GM03348 (cell line): ENCODE measurements at places on chromosomes 16 and 17.

GRCh38 chr17:32970281-32970680, 21.4 kb upstream of the SPACA3 start:
- peak; percentile 41 for DNase-seq

DNA sequence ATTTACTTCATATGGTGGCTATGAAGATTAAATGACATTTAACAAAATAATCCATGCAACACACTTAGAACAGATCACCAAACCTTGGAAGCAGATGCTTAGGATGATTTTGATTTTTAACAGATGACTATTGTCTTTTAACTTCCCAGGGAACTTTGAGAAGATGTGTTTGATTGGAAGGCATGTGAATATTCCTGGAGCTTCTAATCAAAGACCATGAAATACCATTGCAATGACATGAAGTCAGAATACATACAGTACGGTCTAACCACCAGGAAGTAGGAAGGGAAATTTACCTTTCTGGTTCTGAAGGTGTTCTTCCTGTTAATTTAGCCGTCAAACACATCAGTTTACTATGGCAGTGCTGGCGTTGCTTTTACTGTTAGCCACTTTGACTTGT, 414.9 kb downstream of the TMEM114 start:
- no peak for DNase-seq

GRCh38 chr17:78661093-78661770, 84.0 kb upstream of the DNAH17 start:
- DNase-seq: no peak

GRCh38 chr16:3458852-3459361, 15.4 kb downstream of the NAA60 start:
- peak; percentile 39 for DNase-seq

GRCh38 chr16:63808730-63809129, 1313.1 kb downstream of the CDH11 start:
- DNase-seq: no peak

- DNase-seq: peak; percentile 90
Observed at GRCh38 chr17:27384261-27384701, 72.0 kb upstream of the KSR1 start.

GRCh38 chr17:77254951-77255825, 114.4 kb downstream of the SEC14L1 start:
- DNase-seq: peak; percentile 91

- peak; percentile 67 for DNase-seq
Observed at GRCh38 chr16:14337303-14338191, 266.4 kb downstream of the MRTFB start.

DNA sequence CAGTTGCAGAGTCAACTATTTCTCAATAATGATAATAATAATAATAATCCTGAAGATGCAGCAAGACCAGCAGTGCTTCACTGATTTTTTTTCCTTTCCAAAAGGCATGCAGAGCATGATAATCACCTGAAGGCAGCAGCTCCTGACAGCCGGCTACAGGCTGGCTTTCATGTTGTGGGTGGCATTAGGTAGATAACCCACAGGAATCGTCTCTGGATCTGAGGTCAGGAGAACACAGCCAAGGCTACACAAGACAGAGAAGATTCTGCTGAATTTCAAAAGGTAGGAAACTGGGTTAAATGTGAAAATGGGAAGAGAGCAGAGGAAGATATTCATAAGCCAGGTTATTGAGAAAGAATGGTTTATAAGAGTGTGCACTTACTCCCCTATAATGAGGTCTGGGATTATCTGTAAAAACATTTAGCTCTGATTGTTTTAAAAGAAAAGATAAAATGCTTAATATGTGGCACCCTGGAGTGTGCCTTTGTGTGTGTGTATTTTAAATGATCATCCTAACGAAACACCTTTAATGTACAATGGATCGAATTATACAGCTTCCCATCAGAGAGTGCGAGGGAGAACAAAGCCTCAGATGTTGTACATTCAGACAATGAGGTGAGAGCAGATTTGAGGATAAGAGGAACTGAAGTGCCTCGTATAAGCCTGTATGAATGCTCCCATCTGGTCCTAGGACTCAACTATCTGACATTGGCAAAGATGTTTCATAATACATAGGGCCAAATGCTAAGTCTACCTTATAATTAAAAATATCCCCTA, 273.1 kb downstream of the PHKB start:
- DNase-seq: no peak

DNA sequence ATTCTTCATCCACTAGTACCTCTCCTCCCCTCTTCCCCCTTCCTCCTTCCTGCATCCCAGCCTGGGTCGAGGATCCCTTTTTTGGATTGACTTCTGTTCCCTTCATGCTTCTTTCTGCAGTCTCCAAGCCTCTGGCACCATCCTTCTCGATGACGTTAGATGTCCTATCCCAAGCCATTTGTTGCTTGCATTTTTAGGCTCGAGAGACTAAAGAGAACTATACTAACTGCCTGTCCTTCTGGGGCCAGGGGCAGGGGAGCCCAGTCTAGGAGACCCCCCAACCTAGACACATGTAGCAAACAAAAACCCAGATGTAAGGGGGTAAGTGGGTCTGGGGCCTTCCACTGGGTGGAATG, 23.9 kb downstream of the UNK start:
- no peak for DNase-seq

- no peak for DNase-seq
Observed at GRCh38 chr17:2058586-2059546, 4.0 kb downstream of the HIC1 start.

- peak; percentile 91 for DNase-seq
Observed at GRCh38 chr17:82414548-82415281, 3.4 kb upstream of the HEXD start.

- DNase-seq: no peak
Observed at GRCh38 chr17:21357696-21358656, 18.2 kb upstream of the KCNJ12 start.

DNA sequence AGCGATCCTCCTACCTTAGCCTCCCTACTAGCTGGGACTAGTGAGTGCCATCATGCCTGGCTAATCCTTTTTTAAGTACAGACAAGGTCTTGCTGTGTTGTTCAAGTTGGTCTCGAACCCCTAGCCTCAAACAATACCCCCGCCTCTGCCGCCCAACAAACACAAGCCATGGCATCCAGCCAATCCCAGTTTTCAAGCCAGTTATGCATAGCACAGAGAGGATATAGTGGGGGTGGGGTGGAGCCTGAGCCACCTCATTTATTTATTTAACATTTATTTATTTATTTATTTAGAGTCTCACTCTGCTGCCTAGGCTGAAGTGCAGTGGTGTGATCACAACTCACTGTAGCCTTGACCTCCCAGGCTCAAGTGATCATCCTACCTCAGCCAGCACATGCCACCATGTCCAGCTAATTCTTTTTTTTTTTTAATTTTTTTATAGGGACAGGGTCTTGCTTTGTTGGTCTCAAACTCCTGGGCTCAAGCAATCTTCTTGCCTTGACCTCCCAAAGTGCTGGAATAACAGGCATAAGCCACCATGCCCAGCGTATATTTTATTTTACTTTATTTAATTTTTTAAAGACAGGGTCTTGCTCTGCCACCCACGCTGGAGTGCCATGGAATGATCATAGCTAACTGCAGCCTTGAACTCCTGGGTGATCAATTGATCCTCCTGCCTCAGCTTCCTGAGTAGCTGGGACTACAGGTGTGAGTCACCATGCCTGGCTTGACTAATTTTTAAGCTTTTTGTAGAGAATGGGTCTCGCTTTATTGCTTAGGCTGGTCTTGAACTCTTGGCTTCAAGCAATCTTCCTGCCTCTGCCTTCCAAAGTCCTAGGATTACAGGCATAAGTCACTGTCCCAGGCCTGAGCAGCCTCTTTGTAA, 26.2 kb upstream of the KLHL11 start:
- no peak for DNase-seq

- DNase-seq: peak; percentile 58
Observed at GRCh38 chr17:2172999-2173398, 118.1 kb downstream of the HIC1 start.

- no peak for DNase-seq
Observed at GRCh38 chr17:44390250-44390870, 911 bp upstream of the ITGA2B start.

DNA sequence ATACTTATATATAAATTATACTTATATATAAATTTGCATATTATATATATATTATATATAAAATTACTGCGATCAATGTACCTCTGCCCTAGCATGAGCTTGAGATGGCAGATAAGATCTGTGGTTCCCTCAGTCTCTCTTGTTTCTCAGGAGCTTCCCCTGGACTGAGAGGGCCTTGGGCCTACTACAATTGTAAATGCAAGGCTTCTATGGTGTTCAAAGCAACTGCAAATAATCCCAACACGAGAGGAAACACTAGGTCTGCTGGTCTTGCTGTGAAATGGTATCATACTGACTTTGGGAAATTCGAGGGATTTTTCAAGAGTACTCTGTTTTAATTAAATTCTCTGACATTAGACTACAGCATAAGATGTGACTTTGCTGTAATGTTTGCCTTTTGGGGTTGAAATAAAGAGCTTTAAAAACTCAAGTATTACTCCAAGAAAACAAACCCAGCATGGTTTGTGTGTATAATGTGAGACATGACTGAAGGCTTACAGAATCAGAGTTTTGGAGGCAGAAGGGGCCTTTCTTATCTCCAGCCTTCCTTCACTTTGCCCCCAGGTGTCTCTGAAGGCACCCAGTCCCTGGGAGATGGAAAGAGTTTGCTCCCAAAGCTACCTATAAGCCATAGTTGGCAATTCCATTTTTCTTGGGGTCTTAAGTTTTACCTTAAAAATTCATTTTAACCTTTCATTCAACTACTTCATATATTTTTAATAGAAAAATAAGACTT, 24.2 kb downstream of the ACSM1 start:
- DNase-seq: no peak

DNA sequence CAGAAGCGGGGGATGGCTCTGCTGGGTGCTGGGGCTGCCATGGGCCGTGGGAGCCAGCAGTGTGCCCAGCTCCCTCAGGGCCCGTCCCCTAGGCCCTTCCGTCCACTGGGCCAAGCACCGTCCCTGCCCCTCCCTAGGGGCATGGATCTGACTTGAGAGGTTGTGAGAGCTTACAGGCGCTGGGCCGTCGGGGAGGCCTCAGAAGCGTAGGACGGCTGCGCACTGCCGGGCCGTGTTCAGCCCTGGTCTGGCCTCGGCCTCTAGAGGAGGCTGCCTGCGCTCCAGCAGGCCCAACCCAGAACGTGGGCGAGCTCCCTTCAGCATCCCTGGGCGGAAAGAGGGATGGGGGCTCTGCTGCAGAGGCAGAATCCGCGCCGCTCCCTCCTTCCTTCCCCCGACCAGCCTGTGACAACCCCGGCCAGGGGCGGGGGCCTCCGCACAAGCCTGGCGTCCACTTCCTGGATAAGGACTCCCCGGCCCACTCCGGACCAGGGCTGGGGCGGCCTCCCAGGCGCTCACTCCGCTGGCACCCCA, 685 bp upstream of the MPG start:
- peak; percentile 73 for DNase-seq

DNA sequence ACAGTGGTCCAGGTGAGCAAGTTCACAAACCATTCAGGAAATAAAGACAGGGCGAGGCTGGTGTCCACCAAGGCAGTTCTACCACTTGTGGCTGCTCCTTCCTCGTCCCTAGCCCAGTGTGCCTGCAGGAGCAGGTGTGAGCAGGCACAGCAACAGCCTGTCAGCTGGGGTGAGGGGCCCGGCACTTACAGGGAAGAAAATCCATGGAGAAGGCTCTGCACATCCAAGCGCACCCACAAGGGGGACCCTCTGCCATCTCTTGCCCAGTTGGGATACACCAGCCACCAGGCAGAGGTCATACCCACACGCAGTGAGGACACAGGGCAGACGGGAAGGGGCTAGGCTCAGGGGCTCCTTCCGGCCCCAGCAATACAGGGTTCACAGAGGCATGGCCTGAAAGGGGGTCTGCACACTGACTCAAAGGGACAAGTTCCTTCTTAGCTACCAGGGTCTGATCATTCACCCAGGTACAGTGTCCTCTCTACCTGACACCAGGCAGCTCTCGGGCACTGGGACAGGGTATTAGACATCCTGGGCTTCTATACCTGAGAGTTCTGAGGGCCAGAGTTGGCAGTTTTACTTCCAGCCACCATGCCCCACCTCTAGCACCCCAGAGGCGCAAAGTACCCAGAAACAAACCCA, 27.0 kb downstream of the CDIP1 start:
- DNase-seq: peak; percentile 45

GRCh38 chr16:89268987-89269735, 51.7 kb downstream of the ZNF778 start:
- DNase-seq: no peak

- DNase-seq: no peak
Observed at GRCh38 chr17:74393346-74393942, 26.1 kb downstream of the GPR142 start.

- DNase-seq: no peak
Observed at GRCh38 chr17:5629128-5629527, 44.8 kb upstream of the NLRP1 start.

DNA sequence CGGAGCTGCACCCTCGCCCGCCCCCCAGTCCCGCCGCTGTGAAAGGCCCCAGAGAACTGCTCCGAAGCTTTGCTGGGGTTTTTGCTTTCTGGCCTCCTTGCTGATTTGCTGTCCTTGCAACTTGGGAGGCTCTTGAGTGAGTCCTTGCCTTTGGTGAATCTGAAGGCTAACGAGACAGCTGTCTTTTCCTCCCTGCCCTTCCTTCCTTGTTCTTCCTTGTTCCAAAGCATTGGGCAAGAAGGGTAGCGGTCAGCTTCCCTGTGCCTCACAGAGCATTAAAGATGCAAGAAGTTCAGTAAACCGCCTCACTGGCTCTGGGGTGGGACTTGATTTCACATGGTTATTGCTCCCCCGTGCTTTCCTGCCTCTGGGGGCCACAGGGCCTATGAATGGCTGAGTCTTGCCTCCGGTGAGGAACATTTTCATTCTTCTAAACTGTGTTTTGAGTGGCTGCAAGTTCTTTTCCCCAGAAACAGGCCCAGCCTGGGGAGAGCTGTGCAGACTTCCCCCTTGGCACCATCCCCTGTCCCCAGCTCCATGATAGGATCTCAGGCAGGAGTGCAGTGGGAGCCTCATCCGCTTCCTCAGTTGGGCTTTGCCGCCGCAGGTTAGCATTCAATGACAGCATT, 1.4 kb downstream of the YPEL2 start:
- peak; percentile 54 for DNase-seq

GRCh38 chr17:75587675-75588595, at the start of gene MYO15B:
Gene MYO15B (plus strand): TSS chr17:75587800. CDS start chr17:75588058, 258 bp downstream.
- no peak for DNase-seq

DNA sequence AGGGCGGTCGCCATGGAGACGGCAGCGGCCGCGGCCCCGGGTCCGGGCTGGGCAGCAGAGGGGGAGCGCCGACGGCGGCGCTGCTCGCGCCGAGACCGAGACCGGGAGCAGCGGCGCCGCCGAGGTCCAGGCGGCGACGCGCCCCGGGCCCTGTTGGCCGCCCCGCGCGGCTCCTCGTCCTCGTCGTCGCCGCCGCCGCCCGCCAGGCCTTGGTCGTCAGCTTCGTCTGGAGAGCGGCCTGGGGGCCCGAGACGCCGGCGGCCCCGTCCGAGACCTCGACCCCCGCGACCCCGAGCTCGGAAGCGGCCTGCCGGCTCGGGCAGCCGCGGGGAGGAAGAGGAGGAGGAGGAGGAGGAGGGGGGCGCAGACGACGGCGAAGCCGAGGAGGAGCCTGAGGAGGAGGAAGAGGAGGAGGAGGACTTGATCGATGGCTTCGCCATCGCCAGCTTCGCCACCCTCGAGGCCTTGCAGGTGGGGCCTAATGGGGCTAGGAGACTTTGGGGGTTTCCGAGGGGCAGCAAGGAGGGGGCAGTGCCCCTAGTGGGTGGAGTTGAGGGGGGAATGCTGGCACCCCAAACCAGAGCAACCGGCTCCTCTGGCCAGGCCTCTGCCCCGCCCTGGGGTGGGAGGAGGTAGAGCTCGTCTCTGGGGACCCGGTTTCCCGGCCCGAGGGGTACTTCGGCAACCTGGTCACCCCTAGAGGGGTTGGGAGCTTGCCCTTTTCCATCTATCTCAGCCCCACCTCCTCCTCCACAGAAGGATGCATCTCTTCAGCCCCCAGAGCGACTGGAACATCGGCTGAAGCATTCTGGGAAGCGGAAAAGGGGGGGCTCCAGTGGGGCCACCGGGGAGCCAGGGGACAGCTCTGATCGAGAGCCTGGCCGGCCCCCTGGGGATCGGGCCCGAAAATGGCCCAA, 1.5 kb downstream of the FBRS start:
- peak; percentile 47 for DNase-seq
